ENCODE measurements at places on chromosomes 7 and 10. TPM values are rescaled to one million over a fixed set of nuclear protein-coding genes. Genes with fewer than 3 reads are reported as not detected.

GRCh38 chr10:31145986-31146385, 114.3 kb upstream of the ZNF438 start:
- DNase-seq, result no peak

GRCh38 chr7:46285878-46286277, 364.8 kb upstream of the IGFBP3 start:
- no peak for DNase-seq

- no peak for DNase-seq
Measured at GRCh38 chr10:112242769-112243168, 40.4 kb upstream of the TECTB start.

DNA sequence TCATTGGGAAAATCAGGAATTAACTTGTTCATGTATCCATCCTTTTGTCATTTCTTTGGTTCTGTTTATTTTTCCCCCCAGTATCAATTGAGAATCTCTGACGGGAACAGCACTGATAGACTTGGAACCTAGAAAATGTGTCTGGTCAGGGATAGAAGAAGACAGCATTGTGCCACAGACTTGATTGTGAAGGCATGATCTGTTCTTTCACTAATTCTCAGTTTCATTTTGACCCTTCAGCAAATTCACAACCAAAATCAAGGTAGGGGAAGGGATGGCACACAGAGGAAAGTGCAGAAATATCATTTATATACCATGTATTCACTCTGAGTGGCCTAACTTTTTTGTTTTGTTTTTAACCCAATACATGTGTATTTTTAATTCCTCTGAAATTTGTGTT, 106.8 kb downstream of the WNT2 start:
- no peak for DNase-seq

GRCh38 chr10:11654659-11655058, 43.2 kb upstream of the USP6NL start:
- no peak for DNase-seq

DNA sequence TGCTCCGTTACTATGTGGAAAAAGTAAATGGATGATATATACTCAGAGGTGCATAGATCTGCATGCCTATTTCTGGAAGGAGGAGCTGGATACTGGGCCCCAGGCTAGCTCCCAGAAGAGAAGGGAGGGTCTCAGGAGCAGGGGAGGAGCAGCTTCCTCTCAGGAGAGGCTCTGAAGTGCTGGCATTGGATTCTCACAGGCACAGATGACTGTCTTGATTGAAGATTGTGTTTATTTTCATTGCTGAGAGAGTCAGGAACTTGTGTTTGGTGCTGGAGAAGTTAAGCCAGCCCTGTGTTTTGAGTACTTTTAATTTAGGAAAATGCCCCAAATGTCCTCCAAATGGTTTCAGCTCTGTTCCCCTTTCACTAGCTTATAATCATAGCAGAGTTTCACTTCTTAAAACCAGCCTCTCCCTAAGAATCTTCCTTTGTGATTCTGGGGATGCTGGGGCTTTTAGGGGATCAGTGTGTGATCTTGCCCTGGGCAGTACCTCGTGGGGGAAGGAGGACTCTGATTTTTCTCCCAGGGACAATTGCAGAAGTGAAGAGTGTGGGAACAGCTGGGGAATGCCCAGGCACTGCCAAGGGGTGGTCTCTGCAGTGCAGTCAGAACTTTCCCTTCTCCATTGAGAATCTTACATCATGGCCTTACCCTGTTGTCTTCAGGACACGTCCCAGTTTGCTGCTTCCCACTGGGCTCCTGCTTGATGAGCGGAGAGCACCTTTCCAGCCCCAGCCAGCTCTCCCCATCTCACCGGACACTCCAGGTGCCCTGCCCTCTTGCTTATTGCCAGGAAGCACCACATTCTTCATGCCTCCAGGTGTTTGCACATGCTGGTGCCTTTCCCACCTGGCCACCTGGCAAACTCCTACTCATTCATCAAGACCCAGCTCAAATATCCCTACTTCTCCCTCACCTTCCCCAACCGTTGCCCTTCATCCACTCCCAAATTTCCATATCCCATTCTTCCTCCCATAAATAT, 102.8 kb downstream of the ARHGAP22 start:
- DNase-seq, result no peak

GRCh38 chr7:73539709-73540108, 17.6 kb upstream of the BAZ1B start:
- DNase-seq, result no peak

Gene PCLO
- total RNA-seq, result not detected

Gene OR2A1
- total RNA-seq, result not detected

DNA sequence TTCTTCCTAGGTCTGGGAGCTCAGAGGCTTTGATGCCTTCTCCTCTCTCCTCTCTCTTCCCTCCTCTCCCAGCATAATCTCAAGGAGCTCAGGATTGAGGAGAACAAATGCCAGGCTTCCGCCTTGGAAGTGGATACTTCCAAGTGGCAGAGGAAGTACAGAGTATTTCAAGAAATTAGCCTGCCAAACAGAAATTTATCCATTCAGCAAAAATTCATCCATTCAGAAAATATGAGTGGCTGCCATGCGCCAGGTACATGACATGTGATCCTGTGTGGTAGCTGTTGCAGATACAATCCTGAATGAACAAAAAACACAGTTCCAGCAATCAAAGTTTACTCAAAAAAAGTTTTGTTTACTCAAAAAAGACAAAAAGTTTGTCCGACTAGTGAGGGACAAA, 18.4 kb downstream of the NOLC1 start:
- no peak for DNase-seq

GRCh38 chr7:100126239-100126930, 382 bp upstream of the MBLAC1 start:
- no peak for DNase-seq

DNA sequence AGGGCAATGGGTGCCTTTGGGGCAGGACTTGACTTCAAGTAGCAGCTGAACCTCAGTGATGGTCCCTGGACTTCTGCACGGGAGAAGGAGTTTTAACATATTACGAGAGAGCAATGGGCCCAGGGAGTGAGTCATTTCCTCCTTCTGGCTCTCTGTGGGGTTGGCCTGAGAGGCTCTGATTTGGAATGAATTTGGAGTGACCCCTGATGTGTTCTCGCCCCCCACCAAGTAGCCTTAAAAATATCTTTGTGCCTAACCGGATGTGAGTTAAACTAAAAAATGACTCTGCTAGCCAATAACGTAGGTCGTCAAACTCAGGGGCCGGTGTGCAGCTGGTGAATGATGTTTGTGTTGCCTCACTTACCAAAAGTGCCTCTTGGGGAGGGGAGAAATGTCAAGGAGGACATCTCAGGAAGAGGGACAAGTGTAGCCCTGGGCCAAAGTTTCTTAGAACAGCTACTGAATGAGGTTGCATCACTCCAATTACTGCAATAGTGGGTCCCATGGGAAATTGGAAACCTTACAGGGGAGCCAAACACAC, 656.6 kb downstream of the INHBA start:
- no peak for DNase-seq
